Activated naive CD4-positive, alpha-beta T cell treated with anti-CD3 and anti-CD28 coated beads, Interleukin-2, amount 50 U/mL, for 72 hours (primary cell): ENCODE measurements at places on chromosomes 4 and X.

DNA sequence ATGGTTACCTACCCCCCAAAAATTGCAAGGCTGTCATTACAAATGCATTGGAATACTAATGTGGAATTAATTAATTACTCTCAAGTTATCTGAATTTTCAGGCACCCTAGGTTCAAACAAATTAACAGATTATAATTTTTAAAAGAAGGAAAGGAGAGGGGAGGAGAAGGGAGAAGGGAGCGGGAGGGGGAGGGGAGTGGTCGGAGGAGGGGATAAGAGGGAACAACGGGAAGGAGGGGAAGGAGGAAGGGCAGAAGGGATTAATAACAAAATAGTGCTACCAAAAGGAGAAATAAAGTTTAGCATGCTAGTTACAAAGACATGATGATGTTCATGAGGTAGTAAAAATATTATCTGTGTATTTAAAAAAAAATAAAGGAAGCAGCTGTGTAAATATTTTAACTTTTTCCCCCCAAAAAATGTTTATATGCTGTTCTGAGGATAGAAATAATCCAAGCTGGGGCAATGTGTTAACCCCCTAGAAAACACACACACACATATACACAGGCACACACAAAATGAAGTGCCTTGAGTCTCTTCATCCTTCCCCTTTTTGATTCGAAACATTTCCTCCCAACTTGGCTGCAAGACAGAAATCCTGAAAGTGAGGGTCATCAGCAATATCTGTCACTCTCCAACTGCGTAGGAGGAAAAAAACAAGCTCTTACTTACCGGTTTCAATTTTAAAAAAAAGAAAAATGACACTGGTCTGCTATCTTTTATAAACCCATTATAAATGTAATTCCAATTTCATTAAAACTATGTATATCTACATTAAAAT lies 58.8 kb downstream of the PPP3CA start:
- DNase-seq, result no peak

DNA sequence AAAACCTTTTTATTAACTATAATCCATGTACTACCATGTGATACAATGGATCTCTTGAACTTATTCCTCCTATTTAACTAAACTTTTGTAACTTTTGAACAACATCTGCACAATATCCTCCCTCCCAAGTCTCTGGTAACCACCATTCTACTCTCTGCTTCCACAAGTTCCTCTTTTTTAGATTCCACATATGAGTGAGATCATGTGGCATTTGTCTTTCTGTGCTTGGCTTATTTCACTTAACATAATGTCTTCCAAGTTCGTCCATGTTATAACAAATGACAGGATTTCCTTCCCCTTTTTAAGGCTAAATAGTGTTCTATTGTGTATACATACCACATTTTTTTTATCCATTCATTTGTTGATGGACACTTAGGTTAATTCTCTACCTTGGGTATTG lies 28.1 kb downstream of the DCAF8L1 start:
- DNase-seq, result no peak

DNA sequence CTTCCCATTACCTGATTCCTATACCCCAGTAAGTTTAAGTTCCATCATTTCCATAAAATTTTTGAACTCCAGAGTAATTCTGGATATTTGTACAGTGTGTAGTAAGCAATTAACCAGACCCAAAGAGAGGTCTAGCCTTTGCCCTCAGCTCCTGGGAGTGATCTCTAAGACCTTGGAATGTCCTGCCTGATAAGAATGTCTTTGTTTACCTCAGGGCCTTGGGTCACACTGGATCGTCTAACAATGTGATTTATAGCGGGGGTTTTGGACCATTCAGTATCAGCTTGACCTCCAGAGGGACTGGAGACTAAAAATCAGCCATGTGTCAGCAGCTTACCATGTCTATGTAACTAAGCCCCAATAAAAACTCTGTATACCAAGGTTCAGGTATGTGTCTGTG lies 330.9 kb upstream of the PPP1R2C start:
- no peak for DNase-seq

DNA sequence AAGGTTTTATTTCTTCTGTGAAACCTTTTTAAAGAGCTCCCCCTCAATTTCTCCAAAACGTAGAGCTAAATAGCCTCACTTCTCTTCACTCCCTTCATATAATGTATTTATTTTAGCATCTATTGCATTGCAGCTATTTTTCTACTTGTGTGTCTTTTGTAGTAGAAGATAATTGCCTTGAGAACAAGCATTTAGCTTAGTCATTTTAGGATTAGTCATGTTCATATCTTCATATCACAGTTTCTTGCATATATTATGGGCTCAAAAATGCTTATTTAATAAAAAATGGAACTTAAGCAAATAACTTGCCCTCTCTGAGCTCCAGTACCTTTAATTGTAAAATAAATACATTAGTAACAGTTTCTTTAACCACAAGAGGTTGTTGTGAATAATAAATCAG lies 72.1 kb upstream of the SPANXC start:
- DNase-seq, result no peak

DNA sequence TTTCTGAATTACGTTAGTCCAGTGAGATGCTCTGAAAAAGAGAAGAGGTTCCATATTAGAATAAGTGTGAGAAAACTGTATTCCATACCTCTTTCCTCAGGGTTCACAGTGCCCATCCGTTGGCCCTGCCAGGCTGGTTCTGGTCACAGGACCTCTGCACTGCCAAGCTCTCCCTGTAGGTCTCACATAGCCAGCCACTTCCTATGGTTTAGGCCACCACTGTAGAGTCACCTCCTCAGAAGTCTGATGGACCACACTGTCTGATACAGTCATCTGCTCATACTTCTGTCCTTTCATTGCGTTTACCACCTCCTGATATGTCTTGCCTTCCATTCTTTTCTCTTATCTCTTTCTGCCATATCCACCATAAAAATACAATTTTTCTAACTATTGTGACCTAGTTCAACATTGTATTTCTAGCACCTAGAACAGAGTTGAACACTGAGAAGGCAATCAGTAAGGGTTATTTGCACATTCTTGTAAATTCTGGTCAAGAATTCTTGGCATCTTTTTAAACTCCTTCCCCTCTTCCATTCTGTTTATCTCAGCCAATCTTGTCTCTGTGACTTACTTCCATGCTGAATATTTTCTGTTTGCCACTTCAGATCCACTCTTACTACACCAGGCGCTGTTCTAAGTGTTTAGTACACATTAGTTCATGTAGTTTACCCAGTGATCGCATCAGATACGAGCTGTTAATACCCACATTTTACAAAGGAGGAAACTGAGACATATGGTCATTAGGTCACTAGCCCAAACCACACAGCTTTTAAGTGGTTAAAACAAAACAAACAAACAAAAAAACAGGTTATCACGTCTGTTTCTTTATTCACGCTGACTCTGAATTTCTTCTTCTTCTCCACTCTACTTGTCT lies 125.6 kb downstream of the CBR4 start:
- no peak for DNase-seq

DNA sequence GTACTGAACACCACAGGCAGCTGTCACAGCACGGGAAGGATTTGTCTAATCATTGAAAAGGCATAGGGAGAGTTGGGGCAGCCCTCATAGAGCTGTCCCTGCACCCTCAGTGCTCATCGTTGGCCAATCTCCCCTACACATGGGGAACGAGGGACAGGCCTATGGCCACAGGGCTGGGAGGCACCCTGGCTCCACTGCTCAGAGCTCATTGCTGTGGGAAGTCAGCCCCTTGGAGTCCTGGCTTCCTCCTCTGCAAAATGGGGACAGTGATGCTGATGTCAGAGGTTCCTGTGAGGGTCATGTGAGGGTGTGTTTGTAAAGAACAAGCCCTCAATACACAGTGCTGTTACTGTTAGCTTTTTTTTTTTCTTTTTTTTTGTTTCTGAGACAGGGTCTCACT lies 19.3 kb upstream of the HTRA3 start:
- no peak for DNase-seq

DNA sequence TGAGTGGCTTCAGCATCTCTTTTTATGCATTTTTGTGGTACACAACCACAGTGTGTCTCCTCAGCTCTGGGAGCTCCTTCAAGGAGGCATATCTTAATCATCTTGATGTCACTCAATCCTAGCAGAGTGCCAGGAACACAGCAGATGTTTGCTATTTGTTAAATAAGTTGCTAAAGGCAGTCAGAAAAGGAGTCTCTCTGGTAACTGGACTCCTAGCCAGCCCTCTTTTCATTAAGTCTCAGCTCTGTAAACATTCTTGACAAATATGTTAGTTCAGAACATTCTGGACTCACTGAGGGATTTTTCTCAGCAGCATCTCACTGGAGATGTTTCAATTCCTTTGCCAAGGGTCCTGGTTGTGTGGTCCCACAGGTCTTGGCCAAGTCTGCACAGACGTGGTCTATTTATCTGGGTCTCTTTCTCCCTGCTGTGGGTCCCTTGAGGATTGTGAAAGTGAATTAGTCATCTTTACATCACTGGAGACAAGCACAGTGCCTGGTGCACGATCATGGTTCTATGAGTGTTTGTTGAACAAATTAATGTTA lies 20.3 kb upstream of the FAM9C start:
- no peak for DNase-seq
